ENCODE measurements at places on chromosomes 11 and 22. TPM values are rescaled to one million over a fixed set of nuclear protein-coding genes. Genes with fewer than 3 reads are reported as not detected.

Gene LYVE1
- total RNA-seq = not detected

Gene DMC1
- total RNA-seq = 10.8 TPM

Gene FXYD6
- 0.11 TPM for total RNA-seq

Gene SLC22A12
- total RNA-seq = not detected

Gene DDTL
- total RNA-seq = 4.8 TPM

Gene OR5B21
- total RNA-seq = 0.46 TPM

Measured in activated T-helper 2 cell treated with anti-CD3 and anti-CD28 coated beads, Interferon-gamma antibody, Interleukin-2, Interleukin-4, amounts not matched to agents 10 μg/mL and 5 μg/mL and 100 μg/mL, durations not matched to agents 14 hours and 24 hours and 36 hours (primary cell).